Urinary bladder (tissue), 4 donors: ENCODE measurements at places on chromosomes 2 and 18.

GRCh38 chr18:23881778-23882177, 132.8 kb upstream of the TTC39C start:
- no peak for DNase-seq

DNA sequence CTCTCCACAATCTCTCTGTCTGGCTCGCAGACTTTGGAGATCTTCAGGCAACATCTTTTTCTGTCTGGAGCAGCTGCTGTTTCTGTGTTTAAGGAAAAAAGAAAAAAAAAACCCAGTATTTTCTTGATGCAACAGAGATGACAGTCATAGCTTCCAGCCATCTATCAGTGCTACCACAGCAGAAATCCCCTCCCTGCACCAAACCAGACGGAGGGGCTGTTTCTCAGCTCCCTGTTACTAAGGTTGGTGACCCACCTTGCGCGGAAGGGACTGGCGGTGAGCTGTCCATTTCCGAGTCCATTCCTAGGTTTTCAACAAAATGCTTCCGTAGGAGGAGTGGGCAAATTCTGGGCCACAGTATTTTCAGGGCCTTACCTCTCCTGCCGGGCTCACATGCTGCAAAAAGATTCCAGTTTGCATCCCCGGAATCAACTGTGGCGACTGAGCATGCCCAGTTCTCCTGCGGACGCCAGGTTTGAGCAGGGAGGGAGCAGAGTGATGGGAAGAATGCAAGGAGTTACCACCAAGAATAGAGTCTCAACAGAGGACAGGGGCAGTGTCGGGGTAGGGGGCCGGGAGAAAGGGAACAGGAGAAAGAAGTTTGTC, 1.2 kb downstream of the SLC4A10 start:
- DNase-seq, result no peak

GRCh38 chr18:59681051-59681450, 16.2 kb downstream of the CCBE1 start:
- DNase-seq, result no peak

- no peak for DNase-seq
Measured at GRCh38 chr18:50724751-50725151, 95.1 kb downstream of the MRO start.

DNA sequence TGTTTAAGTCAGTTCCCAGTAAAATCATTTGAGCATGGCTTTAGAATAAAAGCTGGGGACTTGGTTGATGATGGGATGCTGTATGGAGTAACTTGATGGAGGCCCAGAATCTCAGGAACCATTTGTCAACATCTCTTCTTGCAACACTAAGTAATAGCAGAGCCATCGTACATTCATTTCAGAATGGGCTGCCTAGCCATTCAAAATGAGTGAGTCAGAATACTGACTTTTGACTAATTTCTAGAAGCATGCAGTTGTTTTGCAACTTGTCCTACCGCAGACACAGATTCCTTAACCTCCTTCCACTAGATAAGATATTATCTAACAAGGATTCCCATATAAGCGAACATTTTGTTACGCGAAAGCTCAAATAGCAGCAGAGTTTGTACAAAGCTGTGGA, 229.5 kb downstream of the CNTNAP5 start:
- DNase-seq, result no peak

DNA sequence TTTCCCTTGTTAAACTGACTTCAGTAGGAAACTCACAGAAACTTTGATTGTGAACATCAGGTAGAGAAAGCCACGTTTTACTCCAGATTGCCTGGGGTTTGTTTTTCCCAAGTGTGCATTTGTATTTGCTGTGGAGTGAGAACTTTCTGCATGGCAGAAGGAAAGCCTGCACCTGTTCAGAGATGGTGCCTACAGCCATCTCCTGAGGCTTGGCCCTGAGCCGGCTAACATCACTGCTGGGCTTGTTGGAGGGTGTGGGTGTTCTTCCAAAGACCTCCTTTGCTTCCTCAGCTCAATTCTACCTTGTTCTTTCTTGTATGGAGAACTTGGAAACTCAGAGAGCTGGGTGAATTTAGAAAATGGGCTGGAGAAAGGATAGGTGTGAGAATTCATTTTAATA, 16.1 kb downstream of the KCNS3 start:
- no peak for DNase-seq

DNA sequence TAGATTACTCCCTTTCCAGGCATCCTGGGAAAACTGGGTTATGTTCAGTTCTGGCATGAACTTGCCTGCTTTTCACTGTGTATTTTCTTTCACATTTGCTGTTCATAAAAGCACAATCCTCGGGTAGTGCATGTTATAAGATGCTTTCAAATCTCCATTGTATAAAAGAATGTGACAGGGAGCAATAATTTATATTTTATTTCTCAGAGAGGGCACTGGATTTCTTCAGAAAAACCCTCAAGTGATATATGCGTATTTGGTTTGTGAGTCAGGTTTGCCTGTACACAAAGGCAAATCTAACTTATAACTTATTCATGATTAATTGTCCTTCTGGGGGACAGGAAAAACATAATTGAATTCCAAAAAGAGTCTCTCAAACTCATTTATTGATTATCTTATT, 440.7 kb upstream of the MMADHC start:
- DNase-seq, result no peak

DNA sequence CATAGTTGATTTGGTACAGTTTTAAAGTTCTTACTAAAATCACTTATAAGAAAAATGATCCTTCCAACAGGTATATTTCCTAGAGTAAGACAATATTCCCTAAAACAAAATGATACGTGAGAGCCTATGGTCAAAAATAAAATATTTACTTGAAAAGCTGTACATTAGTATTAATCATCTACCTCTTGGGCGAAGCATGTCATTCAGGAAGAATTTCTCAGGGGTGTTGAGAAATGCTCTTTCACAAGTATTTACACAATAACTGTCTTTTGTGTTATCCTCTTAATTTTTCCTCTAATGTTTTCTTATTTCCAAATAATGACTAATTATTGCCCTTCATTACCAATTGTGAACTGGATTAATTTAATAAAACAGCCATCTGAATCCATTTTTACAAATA, 466.3 kb downstream of the SATB2 start:
- DNase-seq, result no peak

GRCh38 chr2:160372585-160372984, 121.0 kb downstream of the RBMS1 start:
- no peak for DNase-seq

GRCh38 chr2:10412380-10412779, 35.7 kb downstream of the ODC1 start:
- no peak for DNase-seq

DNA sequence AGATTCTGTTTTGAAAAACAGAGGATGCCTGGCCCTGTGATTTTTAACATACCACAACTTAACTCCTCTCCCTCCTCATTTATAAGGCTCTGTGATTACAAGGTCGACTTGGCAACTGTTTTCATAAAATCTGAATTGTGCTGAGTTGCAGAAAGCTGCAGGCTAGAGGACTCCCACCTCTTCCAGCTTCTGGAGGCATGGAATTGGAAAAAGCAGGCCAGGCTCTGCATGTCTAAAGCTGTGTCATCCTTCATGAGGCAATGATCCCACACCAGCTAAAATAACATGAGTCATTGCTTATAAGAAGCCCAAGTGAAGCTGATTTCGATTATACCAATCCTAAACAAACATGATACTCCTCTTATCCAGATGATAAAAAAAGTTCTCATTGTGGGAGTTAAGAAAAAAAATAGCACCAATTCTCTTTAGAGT, 11.7 kb downstream of the ARHGAP28 start:
- DNase-seq, result peak; percentile 63

DNA sequence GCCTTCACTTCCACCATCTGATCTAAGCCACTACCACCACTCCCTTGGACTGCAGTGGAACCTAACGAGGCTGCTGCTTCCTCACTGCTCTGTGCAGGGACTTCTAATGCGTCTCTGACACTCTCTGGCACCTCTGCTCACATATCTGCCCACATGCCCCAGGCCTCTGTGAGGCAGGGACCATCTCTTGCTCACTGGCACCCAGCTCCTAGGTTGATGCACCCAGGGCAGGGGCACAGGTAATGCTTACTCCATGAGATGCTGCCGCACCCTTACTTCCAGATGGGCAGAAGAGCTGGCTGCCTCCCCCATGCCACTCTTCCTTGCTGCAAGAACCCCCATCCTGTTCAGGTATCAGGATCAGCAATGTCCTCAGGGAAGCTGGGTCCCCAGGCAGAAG, 294.0 kb upstream of the HS6ST1 start:
- no peak for DNase-seq

DNA sequence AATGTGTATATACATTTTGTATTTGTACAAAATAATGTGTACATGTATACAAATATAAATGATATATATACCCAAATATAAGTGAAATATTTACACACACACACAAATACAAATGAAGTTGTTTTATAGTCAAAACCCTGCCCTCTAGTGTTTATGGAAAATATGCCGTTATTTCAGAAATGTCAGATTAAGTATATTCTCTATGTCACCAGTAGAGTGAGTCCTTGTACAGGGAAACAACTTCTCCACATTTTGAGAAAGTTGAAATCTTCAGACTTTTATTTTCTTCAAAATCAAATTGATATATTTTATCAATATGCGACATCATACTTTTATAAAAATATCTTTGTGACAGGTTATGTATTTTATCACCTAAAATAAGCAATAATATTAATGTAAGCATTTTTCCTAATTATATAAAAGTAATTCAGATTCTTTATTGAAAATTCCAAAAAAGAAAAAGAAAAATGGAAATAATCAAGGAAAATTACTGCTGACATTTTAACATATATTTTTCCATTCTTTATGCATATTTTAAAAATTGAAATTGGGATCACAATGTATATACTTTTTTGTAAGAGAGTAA, 22.4 kb downstream of the ARL6IP6 start:
- peak; percentile 29 for DNase-seq

DNA sequence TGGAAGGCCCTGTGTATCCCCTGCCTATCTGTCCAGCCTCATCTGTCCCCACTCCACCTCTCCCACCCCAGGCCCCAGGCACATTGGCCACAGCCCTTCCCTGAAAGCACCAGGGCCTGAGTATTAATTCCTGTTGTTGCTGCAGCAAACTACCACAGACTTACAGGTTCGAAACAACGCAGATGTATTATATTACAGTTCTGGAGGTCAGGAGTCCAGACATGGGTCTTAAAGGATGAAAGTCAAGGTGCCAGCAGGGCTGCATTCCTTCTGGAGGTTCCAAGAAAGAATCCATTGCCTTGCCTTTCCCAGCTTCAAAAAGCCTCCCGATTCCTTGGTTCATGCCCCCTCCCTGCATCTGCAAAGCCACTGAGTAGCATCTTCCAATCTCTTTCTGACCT, 78.7 kb upstream of the LAPTM4A start:
- no peak for DNase-seq

GRCh38 chr2:60226943-60227342, 326.5 kb downstream of the BCL11A start:
- no peak for DNase-seq
